Left hindlimb (tissue), 1 donor: ENCODE measurements at places on chromosomes 3 and 15.

GRCh38 chr3:14143271-14144225 is 18.7 kb downstream of the TMEM43 start:
- no peak for DNase-seq

- DNase-seq = no peak
Observed at GRCh38 chr3:62142331-62143085, 230.8 kb downstream of the FEZF2 start.

GRCh38 chr3:178131801-178132200 is 404.4 kb upstream of the KCNMB2 start:
- no peak for DNase-seq

DNA sequence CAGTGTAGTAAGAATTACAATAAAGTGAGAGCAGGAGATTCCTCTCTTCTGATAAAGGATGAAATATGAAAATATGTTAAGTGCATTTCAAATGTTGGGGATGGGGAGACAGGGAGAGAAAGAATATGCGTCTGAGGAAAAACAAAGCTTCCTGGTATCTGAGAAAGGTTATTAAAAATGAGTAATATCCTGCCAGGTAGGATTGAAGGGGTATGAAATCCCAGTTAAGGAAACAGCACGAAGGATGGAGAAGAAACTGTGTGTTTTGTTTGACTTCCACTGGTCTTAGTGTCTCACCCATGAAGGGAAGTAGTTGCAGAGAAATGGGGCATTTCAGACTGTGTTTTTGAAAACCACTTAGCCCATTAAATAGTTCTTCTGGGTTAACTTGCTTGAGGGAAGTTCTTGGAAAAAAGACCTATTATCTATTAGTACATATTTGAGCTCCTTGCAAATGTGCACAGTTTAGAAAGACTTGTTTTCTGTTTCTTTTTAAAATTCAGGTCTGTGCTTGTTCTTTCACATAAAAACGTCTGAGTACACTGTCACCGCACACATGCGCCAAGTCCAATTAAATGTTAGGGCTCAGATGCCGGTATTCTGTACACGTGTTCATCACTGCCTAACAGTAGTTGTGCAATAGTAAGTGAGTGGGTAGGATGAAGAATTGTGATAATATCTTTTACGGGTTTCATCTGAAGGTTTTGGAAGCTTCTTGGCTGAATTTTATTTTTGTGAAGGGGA is 196.1 kb upstream of the P2RY1 start:
- DNase-seq = no peak

- DNase-seq = no peak
Observed at GRCh38 chr3:59608356-59608755, 558.5 kb upstream of the CFAP20DC start.

GRCh38 chr3:120098710-120099109 is 4.5 kb upstream of the GSK3B start:
- no peak for DNase-seq

- DNase-seq = peak; percentile 87
Observed at GRCh38 chr3:123652342-123652984, 67.6 kb upstream of the HACD2 start.

DNA sequence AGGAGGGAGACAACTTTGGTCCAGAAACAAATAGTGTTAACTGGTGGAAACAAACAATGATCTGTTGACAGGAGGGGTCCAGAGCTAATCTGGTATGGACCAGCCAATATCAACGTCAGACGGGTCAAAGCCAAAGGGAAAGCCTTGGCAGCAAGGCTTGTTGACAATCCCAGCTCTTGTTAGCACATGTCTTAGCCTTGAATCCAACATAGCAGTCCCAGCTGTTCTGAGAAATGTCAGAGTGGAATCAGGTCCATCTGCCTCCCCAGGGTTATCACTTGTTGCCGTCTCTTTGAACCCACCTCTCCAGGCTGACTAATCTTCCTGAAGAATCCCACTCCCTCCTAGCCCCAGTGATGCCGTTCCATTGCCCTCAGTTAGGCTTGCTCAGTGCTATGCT is 404.6 kb upstream of the MCTP2 start:
- DNase-seq = peak; percentile 64

DNA sequence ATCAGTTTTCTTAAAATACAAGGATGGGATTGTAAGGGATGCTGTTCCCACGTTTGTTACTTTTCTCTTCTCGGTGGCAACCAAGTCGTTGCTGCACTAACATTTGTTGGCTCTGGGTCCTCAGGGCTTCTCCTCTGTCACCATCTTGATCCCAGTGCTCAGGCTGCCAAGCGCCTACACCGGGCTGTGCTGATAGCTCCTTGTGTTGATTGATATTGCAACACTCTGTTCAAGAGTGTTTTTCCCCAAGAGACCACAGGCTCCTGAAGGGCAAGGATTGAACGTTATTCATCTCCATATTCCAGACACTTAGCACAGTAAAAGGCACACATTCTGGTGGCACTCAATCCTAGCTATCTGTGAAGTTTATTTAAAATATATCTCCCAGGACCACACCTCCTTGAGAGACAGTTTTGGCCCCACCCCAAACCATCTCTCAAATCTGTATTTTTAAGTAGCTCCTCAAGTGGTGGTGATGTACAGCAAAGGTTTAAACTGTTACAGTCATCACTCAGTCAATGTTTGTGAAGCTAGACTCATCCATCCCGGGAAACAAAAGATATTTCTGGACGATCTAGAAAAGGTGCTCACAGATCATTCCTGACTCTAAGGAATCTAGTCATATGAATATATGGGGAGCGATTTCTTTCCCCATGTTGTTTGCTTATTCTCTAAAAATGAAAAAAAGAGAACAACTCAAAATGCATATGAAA is 38.5 kb upstream of the FOXP1 start:
- no peak for DNase-seq

GRCh38 chr3:36149447-36149865 is 230.8 kb upstream of the STAC start:
- no peak for DNase-seq

DNA sequence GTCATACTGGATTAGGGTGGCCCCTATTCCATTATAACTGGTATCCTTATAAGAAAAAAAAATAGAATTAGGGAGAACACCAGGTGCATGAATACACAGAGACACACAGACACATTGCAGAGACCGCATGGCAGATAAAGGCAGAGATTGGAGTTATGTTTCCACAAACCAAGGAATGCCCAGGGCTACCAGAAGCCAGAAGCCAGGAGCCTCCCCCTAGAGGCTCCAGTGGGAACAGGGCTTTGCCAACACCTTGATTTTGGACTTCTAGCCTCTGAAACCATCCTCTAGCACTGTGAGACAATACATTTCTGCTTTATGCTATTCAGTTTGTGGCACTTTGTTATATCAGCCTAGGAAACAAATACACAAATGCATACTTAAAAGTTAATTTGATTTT is 10.4 kb downstream of the GOLM2 start:
- no peak for DNase-seq

DNA sequence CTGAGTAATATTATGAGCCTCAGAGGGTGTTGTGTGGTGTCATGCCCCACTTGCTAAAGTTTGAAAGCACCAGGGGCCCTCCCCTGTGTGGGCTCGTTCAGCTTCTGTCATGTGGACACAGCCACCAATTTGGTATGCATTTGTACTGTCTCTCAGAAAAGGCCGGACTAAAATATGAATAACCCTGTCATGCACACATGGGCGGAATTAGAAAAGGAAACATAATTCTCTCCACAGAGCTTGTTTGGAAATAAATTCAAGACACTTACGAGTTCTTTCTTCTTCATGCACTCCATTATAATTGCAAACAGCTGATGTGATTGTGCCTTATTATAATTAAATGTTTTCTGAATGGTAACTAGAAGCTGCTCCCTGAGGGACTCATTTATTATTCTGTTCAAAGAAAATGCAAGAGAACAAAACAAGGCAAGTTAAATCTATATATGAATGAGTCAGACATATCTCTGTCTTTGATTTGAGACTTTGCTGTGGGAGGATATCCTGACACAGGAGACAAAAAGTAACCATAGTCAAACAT is 39.1 kb downstream of the TRPM1 start:
- DNase-seq = no peak

DNA sequence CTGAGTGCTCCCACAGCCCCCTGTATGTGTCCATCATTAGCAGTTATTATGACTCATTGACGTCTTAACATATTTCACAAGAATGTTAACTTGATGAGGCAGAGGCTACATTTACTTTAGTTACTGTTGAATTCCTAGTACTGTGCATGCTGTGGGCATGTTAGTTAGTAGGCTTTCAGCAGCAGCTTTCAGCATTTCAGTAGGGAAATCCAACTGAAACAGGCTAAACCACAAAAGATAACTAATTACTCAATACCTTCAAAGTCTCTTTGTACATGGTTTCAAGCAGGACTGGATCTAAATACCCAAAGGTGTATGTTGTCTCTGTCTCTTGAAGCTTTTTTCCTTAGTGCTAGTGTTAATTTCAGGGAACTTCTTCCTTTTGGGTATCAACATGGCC is 229.9 kb upstream of the SUCLG2 start:
- no peak for DNase-seq

GRCh38 chr3:57142411-57142723 is 22.8 kb downstream of the IL17RD start:
- peak; percentile 70 for DNase-seq

- no peak for DNase-seq
Observed at GRCh38 chr3:93904568-93904967, 69.1 kb downstream of the PROS1 start.

GRCh38 chr3:22372292-22373062 is 621.5 kb upstream of the ZNF385D start:
- DNase-seq = peak; percentile 50

- DNase-seq = no peak
Observed at GRCh38 chr3:67228136-67228535, 230.0 kb downstream of the KBTBD8 start.

GRCh38 chr3:137471558-137472204 is 292.4 kb upstream of the SOX14 start:
- no peak for DNase-seq

DNA sequence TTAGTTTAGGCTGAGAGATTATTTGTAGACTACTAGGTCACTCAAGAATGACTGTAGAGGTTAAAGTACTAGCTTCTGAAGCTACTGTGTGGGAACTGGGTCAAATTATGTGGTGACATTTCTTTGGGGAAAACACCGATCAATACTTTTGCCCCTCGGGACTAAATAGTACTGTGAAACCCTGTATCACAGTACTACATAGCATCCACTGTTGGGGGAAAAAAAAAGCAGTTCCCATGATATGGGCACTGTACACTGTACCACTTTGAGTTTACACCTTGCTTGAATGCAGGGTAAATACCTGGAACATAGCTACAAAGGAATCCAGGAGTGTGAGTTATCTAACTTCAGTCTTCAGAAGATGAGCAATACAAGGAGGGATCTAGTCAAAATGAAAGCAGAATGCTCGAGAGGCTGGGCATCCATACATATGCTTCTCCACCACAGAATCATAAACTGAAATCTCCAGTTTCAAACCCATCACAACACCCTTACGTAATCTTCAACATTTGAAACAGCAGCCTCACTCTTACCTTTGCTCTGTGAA is 311.4 kb downstream of the UNC13C start:
- DNase-seq = no peak

DNA sequence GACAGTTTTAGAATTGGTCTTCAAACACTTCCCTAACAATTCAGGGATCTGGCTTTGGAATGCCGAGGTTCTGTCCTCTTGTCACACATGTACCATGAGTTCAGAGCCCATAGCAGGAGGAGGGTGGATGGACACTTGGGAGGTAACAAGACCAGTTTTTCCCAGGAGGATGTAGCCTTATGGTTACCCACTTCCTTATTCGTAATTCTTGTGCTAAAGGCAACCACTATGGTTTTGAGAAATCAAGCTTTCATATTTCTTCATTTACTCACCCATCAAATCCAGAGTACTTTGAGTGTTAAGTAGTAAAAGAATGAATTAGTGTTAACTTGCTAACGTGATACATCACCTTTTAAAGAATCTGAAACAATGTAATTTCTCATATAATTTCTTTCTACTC is 479.6 kb upstream of the ALCAM start:
- DNase-seq = no peak

DNA sequence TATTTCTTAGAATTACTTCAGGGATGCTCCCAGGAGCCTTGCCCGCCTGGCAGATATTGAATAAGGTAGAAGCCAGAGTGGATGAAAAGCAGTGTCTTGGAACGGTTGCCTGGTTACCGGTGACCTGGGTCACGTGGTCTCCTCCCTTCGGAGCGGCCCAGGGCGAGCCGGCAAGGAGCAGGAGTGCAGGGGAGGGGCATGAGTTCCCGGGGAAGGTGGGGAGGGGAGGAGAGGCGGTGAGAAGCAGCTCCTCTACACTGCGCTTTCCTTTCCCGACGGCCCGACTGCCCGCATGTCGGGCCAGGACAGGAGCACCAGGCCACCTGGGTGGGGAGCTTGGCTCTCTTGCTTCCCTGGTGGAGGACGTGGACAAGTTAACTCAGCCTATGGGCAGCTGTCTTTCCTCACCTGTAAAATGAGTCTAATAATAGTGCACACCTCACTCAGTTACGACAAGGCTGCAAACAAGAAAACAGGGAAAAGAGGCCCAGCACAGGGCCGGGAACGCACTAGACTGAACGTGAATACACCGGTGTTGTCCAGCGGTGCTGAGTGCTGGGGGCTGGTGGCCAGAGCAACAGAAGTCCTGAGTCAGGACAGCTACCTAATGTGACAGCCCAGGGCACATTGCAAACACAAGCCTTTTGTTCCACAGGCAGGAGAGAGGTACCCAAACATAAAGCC is 198.3 kb downstream of the ADAMTS9 start:
- DNase-seq = peak; percentile 65

DNA sequence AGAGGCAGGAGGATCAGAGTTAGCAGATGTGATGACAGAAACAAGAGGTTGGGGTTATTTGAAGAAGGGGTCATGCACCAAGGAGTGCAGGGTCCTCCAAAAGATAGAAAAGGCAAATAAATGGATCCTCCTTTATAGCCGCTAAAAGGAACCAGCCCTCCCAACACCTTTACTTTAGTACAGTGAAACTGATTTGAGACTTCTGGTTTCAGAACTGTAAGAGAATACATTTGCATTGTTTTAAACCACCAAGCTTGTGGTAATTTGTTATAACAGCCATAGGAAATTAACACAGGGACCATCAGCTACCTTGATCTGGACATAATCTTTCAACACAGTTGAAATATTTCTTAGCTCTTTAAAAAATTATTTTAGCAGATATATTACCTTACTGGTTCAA is 166.6 kb downstream of the TIGIT start:
- DNase-seq = no peak

GRCh38 chr15:39096608-39097205 is 484.2 kb upstream of the THBS1 start:
- no peak for DNase-seq

- DNase-seq = no peak
Observed at GRCh38 chr3:141877911-141878310, 1.5 kb downstream of the ATP1B3 start.

GRCh38 chr3:107242579-107242978 is 134.7 kb upstream of the CCDC54 start:
- no peak for DNase-seq

DNA sequence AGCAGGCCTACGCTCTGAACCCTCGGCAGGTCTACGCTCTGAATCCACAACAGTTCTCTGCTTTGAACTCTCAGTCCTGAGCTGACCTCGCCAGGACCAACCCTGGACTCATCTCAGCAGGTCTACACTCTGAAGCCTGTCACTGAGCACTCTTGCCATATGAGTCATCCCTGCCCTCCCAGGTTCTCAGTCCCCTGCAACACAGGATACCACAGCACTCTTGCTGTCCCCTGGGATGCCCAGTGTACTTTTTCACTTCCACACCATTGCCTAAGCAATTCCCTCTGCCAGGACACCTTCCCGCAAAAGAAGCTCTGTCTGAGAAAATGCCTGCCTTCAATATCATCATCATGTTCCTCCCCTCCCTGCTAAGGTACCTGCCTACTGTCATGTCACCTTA is 42.0 kb downstream of the NUP210 start:
- no peak for DNase-seq

GRCh38 chr3:47422743-47423142 is 41.9 kb downstream of the PTPN23 start:
- DNase-seq = no peak

- peak; percentile 89 for DNase-seq
Observed at GRCh38 chr15:45166834-45167630, 20.7 kb downstream of the SHF start.
